ENCODE measurements at places on chromosomes 12 and 14. TPM values are rescaled to one million over a fixed set of nuclear protein-coding genes. Genes with fewer than 3 reads are reported as not detected.

DNA sequence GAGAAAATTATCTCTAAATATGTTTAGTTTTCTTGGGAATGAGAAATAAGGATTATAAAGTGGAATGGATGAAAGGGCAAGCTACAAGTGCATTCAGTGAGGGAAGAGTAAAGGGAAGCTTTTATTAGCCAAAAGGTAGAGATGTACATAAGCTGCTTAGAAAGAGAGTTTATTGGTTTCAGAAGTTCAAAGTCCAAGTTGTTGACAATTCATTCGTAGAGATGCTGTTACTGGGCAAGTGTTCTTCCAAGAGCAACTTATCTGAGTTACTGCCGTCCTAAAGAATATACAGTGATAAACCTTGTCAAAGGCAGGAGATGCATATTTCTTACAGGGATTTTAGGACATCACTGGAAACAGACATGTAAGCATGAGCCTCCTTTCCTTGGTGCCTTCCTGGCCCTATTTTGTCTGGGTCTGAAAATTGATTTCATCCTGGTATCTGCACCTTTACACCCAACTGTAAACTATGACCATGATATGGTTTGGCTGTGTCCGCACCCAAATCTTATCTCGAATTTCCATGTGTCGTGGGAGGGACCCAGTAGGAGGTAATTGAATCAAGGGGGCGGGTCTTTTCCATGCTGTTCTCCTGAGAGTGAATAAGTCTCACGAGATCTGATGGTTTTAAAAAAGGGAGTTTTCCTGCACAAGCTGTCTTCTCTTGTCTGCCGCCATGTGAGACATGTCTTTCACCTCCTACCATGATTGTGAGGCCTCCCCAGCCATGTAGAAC lies 46.8 kb downstream of the TRMT5 start:
- no peak for DNase-seq

GRCh38 chr12:108337235-108338223 lies 1.6 kb downstream of the CMKLR1 start:
- no peak for DNase-seq

GRCh38 chr14:100540926-100541620 lies 46.1 kb downstream of the BEGAIN start:
- no peak for DNase-seq

- DNase-seq: no peak
Measured at GRCh38 chr14:63474111-63474510, 69.1 kb downstream of the PPP2R5E start.

DNA sequence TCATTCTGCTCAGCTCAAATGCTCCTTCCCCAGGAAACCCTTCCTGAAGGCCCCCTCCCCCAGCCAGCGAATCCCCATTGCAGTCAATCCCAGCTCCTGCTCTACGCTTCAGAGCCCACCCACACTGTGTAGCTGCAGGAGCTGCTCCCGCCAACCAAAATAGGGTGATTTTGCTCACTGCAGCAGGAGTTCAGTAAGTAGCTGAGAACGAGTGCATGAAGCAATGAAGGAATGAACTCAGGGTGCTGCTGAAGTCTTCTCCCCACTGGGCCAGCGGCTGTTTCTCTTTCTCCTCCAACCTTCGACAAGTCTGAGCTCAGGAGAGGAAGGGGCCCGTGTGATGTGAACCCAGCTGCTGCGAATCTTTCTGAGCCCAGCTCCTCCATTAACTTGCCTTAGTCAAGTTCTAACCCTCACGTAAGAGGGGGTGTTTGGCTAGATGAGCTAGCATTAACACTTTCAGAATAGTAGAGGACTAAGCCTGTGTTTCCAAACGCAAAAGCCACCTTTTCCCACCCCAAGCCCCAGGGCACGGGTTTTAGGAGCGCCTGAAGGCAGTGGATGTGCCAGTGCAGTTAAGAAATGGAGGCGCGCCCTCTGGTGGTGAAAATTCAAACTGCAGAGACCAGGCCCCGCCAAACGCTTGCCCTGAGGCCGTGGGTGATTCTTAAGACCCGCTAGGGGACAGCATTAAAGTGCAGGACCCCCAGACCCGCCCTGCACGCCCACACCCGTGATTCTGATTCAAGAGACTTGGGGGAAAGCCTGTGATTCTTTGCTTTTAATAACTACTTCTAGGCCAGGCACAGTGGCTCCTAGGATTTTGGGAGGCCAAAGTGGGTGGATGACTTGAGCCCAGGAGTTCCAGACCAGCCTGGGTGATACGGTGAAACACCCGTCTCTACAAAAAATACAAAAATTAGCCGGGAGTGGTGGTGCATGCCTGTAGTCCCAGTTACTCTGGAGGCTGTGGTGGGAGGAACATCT lies 11.9 kb upstream of the SERPINA4 start:
- DNase-seq: no peak

DNA sequence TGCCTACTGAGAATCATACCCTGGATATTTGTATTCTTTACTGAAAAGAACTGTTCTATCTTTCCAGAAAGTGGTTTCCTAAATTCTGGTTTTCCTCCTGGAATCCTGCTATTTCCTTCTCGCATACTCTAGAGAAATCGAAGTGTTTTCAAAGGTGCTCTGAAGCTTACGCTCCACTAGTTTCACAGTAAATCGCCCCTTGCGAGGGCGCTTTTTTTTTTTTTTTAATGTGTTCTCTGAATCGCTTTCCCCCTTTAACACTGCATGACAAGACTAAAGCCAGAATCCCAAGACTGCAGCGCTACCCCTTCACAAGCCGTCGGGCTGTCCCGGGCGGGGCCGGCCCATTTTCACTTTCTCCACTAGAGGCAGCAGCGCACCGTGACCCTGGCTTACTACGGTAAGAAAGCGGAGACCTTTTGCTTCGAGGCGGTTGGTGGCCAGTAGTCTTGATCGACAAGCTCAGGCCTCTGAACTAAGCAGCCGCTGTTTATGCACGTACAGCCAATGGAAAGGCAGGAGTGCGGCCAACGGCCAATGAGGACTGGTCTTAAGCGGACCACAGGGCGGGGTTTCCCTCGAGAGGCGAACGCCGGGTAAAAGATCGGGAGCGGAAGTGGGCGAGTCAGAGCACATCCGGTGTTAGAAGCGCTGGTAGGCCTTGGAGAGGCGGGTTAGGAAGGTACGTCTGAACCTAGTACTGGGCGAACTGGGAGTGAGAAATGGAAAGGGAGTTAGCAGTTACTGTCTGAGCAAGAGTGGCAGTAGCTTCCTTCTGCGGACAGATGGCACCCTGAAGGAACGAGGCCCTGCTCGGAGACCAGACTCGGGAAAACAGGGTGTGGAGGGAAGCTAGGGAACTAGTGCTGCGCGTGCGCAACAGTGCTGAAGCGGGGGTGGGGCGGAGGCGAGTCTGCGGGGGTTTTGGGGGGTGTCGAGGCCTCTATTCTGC lies at the start of gene TMBIM6:
TMBIM6 (plus strand) TSS at position 628 of the 952 bp plus-strand sequence. CDS start 10,937 bp downstream, outside the sequence.
- DNase-seq: peak; percentile 99

DNA sequence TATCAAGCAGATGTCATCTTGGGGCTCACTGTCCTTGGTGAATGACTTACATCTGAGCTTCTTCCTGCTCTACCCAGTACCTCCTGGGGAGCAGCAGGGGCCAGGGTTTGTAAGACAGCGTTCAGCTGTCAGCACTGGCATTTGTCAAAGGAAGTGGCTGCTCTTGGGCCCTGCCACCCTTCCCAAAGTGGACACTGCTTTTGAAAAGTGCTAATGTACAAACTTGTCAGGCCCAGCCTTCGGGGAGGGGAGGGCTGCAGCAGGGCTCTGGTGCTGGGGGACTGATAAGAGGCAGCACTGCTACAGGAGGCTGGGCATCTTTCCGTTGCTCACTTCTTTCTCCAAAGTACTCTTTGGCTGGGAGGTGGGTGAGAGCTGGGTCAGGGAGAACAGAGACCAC lies 59.8 kb upstream of the RBM19 start:
- DNase-seq: no peak

GRCh38 chr12:66941150-66941549 lies 262.3 kb upstream of the GRIP1 start:
- DNase-seq: no peak

DNA sequence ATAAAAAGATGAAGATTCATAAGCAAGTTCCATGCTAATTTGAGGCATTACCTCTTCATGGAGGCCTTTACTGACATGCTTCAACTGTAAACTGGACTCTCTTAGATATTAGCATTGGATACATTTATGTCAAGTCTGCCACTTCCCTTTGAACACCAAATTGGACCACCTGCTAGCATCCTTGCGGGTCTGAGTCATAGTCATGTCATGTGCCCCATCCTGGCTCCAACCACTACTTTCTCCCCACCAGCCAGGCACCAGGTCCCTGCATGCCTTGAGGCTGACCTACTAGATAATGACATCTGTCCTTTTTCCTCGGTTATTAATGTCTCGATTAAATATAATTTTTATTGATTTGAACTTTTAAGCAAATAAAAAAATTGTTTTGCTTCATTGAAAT lies 32.9 kb upstream of the EEA1 start:
- no peak for DNase-seq

DNA sequence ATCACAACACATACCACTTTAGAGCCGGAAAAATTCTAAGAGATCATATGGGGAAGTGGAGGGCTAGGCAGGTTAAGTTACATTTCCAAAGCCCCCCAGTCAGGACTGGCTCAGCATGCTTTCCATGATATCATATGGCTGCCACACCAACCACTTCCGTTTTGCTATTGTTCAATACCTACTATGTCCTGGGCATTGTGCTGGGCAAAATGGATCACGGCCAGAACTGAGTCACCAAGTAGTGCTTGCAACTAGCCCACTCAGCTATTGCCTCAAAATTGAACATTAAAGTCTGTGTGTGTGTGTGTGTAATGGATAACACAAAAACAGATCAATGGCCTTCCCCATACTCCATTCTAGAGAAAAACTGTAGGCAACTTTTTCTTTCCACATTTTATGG lies 22.7 kb downstream of the WIF1 start:
- DNase-seq: no peak

DNA sequence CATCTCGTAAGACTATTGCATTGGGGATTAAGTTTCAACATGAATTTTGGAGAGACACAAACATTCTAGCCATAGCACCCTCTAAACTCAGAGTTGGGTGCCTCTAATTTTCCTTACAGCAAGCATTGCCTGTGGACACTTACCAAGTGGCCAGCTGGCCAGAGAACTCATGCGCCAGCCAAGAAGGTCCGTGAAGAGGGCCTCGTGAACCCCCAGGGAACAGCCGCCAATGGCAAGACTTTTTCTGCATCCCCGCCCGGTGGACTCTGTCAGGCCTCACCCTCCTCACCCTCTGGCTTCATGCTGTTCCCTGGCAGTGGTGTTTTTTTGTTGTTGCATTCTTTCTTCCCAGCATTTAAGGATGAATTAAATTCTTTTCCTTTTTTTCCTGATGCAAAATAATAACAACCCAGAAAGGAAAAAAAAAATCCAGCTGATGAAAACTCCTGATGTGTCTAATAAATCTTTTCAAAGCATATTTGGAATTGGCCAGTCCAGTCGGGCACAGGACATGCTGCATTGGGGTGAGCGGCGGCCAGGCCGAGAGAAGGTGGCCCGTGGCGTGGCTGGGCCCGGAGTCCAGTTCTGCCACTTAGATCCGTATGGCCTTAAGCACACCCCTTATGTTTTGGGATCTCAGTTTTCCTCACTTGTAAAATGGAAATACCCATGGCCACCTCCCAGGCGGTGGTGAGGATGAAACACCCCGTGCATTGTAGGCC lies 191.9 kb upstream of the DIO3 start:
- DNase-seq: no peak

GRCh38 chr12:2268471-2269286 lies 215.9 kb downstream of the CACNA1C start:
- peak; percentile 96 for DNase-seq

DNA sequence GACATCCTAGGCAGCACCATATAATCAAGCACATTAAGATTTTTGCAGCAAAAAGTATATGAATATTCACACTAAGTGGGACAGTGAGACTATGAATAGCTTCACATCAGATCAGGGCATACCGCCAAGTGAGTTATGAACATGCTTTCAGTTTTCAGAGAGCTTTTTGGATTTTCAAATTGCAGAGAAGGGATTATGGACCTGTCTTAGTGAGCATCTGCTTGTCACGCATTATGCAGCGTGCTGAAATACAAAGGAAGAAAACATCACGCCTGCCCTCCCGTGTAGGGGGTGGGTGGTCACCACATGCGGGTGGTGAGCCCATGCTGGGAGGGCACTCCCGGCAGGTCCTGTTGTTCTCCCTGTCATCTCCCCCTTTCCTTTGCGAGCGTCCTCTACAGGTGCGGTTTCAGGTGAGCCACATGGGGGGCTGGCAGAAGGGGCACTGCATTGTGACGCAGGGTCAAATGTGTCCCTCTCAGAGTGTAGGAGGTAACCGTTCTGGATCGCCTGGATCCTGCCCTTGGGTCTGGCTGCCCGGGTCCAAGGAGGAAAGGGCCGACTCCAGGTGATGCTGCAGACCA lies 42.6 kb downstream of the TRAF3 start:
- DNase-seq: no peak

DNA sequence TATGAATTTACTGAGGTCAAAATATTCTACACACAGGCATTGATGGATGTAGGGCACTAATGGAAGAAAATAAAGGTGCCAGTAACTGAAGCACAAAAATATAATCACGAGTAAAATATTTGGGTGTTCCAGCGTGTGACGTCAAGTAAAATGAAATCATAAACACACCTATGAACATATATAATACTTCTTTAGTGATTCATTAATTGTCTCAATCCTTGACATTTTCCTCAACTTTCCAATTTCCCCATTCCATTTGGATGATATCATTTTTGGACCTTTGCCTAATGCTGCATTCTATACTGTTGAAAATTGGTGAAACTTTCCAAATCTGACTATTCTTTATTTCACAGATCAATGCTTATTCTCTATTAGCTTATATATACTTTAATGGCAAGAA lies 649.3 kb downstream of the GALC start:
- no peak for DNase-seq

GRCh38 chr14:106556665-106557289 lies 1030.4 kb downstream of the TMEM121 start:
- DNase-seq: no peak

- no peak for DNase-seq
Measured at GRCh38 chr14:74474376-74474775, 18.7 kb downstream of the NPC2 start.

- no peak for DNase-seq
Measured at GRCh38 chr12:9961106-9961505, 10.1 kb upstream of the CLEC12A start.

DNA sequence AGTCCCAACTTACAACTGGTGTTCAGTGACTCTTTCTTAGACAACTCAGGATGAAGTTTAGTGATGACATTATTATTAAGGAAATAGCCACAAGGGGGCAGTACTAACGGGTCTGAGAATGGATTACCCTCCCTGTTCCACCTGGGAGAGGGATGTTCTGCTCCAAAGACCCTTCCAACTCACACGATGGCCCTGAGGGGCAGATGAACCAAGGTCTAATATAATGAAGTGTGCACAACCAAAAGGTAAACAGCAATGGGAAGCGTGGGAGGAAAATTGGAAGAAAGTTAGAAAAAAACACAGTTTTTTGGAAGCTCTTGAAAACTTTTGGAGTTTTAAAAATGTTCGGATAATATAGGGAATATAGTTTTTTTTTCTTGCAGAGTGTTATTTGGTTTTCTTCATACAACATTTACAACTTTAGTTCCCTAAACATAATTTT lies 24.0 kb downstream of the FGF6 start:
- DNase-seq: no peak

- no peak for DNase-seq
Measured at GRCh38 chr14:52351233-52352060, 37.3 kb downstream of the PTGER2 start.

GRCh38 chr14:33475623-33476022 lies 475.3 kb downstream of the EGLN3 start:
- peak; percentile 53 for DNase-seq

GLT8D2 gene
- 2.0 TPM for total RNA-seq

CLECL1 gene
- total RNA-seq: not detected

CCDC184 gene
- 0.12 TPM for total RNA-seq

TMTC2 gene
- total RNA-seq: 2.1 TPM

NTS gene
- 0.51 TPM for total RNA-seq

MGP gene
- total RNA-seq: 9.3 TPM

GPR68 gene
- 1.8 TPM for total RNA-seq

All from epithelial cell of proximal tubule (primary cell).